ENCODE measurements at places on chromosomes 5 and 9.

- peak; percentile 98 for DNase-seq
Measured at GRCh38 chr9:15220658-15221318, 86.2 kb downstream of the TTC39B start.

GRCh38 chr5:95827892-95828246 lies 5.3 kb upstream of the GLRX start:
- no peak for DNase-seq

DNA sequence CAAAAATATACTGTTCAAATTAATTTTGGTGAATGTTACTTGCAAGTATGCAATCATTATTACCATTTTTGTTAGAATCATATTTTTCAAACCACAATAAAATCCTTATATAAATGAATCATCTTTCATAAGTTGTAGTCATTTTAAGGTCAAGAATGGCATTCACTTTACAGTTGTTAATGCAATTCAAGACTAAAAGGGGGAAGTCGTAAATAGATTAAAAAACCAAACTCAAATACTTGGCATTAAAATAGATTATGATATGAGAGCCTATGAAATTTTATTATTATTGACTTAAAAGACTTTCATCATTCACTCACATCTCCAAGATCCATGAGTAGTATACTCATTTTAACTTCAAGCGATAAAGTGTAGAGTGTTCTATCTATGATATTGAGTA lies 11.6 kb downstream of the CDH9 start:
- no peak for DNase-seq

DNA sequence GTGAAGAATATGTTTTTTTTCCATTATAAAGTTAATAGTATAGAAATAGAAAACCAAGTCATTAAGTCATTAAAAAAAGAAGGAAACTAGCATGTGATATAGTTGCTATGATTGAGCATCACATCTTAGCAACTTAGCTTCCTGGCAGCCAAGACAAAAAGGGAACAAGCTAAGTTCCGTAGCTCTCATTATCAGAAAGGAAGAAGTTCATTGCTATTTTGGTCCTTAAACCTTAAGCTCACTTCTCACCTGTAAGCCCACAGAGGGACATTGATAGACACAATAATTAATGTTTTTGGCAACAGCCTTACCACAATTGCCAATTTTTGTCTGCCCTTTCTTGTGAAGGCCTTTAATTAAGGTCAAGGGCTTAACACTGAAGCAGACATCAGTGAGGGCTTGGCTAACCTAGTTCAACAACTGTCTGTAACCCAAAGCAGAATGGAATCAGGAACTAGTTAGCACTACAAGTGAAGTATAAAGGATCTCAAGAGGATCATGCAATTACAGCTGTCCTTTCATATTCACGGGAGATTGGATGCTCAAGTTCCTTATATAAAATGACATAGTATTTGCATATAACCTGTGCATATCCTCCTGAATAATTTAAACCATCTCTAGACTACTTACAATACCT lies 24.0 kb upstream of the KLF4 start:
- no peak for DNase-seq

- DNase-seq = no peak
Measured at GRCh38 chr5:154943527-154943926, 2.7 kb downstream of the MRPL22 start.

DNA sequence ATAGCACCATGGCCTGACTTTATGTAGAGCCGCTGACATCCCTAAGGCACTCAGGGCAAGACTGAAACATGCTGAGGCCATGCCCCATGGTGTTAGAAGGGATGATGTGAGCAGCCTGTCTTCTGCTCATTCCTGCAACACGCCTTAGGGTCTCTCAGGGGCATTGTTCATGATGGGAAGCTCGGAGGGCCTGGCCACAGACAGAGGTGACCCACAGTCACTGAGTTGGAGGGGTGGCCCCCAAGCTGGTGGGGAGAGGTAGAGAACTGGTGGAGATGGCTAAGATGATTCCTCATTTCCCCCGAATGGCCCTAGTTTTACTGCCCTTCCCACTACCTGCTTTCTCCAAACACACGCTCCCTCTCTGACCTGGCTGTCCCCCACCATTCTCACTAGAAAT lies 135.2 kb downstream of the BARX1 start:
- DNase-seq = no peak

DNA sequence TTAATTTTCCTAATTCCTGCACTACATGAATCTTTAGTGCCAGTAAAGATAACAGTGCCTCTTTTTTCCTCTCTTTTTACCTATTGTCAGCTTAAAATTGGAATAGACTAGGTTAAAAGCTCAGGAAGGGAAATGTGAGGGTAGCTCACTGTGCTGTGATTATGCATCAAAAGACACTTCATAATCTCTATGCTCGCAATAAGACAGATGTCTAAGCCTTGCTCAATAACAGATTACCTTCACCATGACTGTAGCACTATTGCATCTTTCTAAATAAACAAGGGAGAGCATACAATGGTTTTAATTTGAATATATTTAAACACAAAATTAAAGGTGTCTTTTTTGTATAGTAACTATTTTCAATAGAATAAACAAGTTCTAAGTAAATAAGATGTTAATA lies 130.1 kb downstream of the FBN2 start:
- DNase-seq = peak; percentile 10

- DNase-seq = no peak
Measured at GRCh38 chr5:141685591-141685990, 3.6 kb upstream of the ARAP3 start.

DNA sequence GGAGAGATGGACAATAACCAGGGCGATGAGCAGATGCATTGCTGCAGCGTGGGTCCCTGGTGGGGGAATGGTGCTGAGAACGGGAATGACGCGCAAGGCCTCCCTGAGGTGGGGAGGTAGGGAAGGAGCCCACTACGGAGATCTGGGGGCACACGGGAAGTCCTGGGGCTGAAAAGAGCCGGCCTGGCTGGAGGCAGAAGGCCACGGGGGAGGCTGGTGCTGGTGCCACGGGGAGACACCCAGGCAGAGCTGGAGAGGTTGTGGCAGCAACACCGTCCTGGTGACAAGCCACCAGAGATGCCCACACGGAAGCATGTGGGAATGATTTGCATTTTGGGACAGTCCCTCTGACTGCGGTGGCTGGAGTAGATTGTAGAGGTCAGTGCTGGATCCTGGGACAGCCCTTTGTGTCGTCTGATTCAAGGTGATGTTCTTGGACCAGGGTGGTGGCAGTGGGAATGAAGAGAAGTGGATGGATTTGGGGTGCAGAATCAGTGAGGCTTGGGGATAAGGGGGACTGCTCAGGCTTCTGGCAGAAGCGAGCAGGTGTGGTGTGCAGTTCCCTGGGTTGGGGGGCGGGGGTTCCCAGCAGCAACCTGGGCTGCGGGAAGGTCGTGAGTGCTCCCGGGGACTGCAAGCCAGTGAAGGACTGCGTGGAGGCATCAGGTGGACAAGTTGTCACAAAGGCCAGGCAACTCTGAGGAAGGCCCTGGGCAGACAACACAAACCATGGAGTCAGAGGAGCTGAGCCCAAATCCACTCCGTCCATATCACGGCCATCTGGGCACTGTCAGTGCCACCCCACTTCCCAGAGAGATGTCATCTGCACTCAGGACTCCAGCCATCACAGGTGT lies 25.2 kb upstream of the CNOT6 start:
- DNase-seq = no peak

- DNase-seq = no peak
Measured at GRCh38 chr9:14222149-14222835, 91.6 kb downstream of the NFIB start.

GRCh38 chr5:14267991-14268708 lies 125.0 kb downstream of the TRIO start:
- peak; percentile 82 for DNase-seq

DNA sequence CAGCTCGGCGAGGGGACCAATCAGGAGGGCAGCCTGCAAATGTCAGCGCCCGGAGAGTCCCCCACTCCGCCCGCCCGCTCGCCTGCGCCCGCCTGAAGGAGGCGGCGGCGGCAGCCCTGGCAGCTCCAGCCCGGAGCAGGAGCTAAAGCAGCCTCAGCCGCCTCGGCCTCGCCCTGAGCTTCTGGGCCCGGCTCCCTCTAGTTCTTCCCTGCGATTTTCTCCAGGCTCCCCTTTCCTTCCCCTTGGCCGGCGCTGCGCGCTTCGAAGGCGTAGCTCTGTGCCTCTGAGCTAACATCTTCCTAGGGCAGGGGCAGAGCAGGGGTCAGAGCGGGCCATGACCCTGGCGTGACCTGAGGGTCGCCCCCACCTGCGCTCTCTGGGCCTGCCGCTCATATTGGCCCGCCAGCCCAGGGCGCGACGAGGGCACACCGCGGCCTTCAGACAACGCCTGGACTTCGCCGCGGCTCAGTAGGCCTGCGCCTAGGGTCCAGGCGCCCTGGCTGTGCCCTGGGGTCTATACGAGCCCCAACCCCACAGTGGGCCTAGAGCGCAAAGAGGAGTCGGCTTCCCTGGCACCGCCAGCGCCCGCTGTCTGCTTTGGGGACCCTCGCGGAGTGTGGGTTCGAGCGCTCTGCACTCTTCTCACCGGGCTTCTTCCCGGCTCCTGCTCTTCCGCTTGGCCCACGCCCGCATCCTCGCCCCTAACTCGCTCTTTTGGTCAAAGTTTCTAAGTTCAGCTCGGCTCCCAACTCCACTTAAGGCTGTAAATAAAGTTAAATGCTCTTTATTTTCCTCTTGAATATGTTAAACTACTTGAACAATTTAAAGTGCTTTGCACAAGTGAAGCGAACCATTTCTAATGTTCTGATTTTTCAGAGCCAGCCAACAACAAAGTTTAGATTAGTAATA lies 504 bp upstream of the OTP start:
- DNase-seq = no peak

DNA sequence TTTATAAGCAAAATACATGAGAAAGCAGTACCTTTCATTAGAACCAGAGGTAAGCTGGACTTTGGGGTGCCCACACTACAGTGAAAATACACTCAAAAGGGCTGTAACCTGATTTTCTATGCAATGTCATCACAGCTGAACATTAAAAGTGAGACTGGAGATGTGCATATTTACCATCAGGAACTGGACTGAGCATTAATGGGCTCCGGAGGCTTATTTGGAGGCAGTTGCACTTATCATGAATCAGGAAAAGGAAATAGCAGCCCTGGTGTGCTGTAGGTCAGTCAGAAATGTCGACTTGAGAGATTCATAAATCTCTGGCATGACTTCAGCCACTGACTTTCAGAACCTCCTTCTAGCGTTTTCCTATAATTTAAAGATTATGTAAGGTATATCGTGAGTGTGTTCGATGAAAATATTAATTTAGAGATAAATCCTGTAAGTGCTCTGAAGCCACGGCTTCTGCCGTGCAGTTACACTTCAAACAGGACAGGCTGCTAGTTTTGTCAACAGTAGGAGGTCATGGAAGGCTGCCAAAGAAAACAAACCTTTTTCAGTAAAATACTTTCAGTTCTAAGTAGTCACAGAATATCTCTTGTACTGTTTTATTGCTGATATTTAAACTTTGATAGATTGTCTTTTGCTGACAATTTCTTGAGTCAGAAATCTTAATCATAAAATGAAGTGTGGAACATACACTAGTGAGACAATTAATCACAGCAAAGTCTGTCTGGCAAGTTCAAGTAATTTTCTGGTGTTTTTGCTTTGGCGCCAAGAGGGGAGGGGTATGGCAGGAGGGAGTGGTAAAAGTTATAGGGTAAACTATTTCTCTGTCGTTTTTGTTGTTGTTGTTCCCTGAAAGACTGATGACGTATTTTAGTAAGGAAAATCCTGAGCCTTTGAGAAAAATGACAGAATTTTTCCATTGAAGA lies 939.7 kb downstream of the NR2F1-AS1 start:
- DNase-seq = peak; percentile 85

DNA sequence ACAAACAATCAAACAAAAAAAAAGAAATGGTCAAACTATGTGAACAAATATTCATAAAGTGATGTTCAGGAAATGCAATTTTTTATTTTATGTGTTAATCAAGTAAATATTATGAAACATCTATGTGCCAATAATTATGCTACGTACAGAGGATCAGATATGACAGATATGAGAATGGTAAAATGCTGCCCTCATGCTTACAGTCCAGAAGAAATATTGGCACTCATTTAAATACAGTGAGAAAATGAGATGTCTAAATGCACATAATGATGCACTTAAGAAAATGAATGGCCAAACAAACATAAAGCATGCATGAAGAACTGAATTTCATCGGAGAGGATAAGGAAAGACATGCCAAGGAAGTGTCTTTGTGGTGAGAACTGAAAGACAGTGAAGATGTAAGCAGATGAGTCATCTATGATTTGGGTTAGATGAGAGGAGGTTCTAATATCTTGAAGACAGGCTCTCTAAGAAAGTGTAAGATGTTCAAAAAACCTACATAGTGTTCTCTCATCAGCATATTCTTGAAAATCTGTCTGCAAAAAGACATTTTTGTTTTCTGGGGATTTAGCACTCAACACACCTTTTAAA lies 1231.1 kb upstream of the ACO1 start:
- peak; percentile 28 for DNase-seq

DNA sequence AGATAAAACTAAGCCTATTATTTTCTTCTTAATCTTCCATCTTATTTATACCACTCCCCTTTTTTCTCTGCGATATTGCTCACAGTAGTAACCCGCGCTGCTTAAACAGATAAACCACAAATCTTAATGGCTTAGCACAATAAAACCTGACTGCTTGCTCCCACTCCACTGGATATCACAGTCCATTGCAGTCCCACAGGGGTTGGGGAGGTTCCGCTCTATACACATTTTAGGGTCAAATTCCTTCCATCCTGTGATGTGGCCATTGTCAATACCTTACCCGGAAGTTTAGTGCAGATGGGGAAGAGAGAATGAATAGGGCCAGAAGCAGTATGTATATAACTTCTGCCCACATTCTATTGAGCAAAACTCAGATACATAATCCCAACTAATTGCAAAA lies 193.7 kb downstream of the RAB3C start:
- no peak for DNase-seq

GRCh38 chr9:108156270-108156998 lies 666.9 kb upstream of the KLF4 start:
- peak; percentile 53 for DNase-seq

GRCh38 chr5:163789870-163790269 lies 284.5 kb downstream of the MAT2B start:
- DNase-seq = peak; percentile 57

All from fibroblast of mammary gland (primary cell).